Effector memory CD8-positive, alpha-beta T cell (primary cell): ENCODE measurements at places on chromosomes 11 and 22.

DNA sequence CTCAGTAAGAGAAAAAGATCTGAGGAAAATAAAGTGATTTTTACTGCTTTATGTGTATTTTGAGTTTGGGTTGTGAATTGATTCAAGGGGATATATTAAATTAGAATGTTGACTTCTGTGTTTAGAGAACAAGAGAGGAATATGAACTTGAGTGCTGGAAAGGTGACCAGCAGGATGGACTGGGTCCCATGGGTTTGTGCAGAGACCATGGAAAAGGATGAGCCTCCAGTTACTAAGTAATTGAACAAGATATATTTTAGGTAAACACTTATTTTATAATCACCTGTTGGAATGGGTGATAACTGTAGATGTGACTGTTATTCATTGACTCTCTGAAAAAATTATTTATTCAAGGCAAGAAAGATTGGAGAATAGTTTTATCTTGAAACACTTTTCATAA is 82.0 kb upstream of the TOP3B start:
- DNase-seq: no peak

DNA sequence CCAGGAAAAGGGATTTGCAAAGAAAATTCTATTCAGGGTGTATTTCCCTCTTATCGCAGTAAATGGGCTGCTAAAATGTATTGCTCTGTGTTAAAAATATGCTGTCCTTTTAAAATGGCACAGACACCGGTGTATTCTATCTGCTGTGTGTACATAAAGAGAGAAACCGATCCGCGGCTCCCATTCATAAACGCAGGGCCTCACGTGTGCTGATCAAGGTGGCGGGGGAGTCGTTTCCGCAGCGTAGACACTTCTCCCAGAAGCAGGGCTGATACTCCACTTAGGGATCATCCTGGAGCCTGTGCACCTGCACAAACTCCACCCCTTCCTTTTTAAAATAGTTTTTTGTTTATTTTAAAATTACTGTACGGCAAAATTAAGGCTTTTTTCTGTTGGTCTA is 26.1 kb upstream of the IGSF9B start:
- DNase-seq: no peak

GRCh38 chr22:35064664-35065063 is 1.3 kb upstream of the ISX start:
- DNase-seq: no peak

GRCh38 chr11:86251345-86251744 is 6.8 kb downstream of the EED start:
- DNase-seq: no peak

GRCh38 chr11:102046841-102047240 is 396 bp upstream of the CFAP300 start:
- no peak for DNase-seq

DNA sequence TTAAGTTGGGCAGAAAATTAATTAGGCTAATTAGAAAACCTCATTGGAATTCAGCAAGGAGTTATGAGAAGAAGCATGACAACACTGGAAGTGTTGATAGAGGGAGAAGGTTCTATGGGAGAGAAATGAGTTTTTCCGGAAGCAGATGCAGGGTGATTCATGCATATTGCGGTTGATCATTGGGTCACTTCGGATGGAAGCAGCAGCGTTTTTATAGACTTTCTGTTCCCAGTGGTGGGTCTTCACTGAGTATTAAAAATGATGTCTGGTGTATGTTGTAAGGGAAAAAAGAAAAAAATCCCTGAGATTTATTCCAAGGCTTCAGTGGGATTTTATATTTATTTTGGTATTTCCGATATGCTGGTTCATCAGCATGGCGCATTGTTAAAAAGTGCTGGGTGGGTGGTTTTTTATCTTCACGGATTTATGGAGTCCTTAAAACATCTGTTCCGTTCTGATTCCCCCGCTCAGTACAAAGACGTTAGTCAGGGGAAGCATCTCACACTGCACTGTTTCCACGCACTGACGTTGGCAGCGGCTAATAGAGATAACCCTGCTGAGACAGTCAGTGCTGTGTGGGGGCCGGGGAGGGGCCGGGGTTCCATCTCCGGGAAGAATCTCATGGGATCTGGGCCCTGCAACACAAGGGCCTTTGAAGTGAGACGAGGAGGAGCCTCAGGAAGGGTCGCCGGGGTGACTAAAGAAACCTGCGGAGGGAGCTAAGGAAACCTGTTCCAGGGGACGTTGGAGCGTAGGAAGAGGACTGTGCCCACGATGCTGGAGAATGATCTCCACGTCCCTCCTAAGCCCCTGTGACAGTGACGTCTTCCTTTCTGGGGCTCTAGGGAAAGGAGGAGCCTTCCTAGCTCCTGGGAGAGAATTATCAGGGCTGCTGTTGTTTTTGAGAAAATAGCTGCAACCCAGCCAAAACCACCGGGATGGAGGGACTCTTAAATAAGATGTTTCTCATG is 390.0 kb downstream of the NTM start:
- DNase-seq: no peak
